Stimulated activated CD8-positive, alpha-beta memory T cell treated with anti-CD3 and anti-CD28 coated beads, Interleukin-4, amount 100 ng/mL, for 4 hours (primary cell): ENCODE measurements at places on chromosomes 3 and 15.

DNA sequence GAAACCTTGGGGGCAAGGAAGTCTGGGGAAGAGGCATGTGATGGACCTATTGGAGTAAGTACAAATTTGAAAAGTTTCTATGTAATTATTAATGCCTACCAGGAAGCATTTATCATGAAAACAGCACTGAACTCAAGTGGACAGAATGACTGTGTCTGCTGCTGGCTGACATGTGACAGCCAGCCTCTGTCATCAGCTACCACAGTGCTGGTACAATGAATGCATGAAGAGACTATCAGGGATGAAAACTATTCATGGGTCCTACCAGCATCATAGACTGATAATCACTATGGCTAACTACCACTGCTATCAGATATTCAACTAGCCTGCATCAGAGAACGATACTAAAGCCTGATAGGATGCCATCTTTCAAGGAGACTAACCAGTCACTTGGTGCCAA is 193.5 kb downstream of the RAP2B start:
- no peak for DNase-seq

GRCh38 chr3:38150780-38151528 is 12.5 kb downstream of the MYD88 start:
- no peak for DNase-seq

GRCh38 chr3:63364495-63364894 is 86.4 kb downstream of the SYNPR start:
- DNase-seq: no peak

- no peak for DNase-seq
These were observed 210.5 kb downstream of the FOXP1 start for GRCh38 chr3:71372911-71373637.

- DNase-seq: no peak
These were observed 92.3 kb upstream of the FHIT start for GRCh38 chr3:61343543-61343942.

- no peak for DNase-seq
These were observed 12.9 kb downstream of the MB21D2 start for GRCh38 chr3:192904632-192905289.

GRCh38 chr3:150911771-150912170 is 6.5 kb upstream of the MINDY4B start:
- no peak for DNase-seq

- DNase-seq: no peak
These were observed 69.1 kb downstream of the KBTBD8 start for GRCh38 chr3:67067251-67067650.

- no peak for DNase-seq
These were observed 21.7 kb downstream of the SH3BP5 start for GRCh38 chr3:15310491-15311370.

DNA sequence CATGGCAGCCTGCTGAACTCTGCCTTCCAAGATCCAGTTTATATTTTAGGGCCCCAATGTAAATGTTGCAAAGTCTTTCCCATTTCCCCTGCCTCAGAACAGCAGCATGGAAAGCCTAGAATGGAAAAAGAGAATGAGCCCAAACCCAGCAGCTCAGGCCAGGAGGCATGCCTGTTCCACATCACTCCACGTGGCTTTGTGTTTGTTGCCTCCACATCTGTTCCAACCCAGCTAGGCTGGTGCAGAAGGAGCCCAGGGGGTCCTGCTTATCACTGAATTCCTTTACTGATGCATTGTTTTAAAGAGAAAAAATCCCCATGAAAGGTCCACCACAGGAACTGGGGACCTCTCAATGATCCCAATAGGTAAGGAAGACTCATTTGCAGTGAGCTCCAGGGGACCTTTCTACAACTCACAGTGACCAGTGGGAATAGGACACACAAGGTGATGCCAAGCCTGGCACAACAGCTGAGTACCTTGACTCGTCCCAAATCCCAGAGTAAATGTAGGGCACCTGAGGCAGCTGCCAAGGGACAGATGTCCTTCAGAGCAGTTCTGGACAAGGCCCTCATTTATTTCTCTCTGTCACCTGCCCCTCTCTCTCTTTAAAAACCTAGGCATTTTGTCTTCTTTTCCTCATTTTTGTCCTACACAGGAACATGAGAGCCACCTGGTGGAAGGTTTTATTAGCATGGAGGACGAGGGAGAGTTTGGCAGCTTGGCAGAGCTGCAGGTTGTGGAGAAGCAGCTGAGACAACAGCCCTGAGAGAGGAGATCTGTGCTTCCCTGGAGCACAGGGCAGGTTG is 41.7 kb upstream of the ADAMTS17 start:
- no peak for DNase-seq

GRCh38 chr3:46979958-46980497 is 562 bp downstream of the NBEAL2 start:
- no peak for DNase-seq

DNA sequence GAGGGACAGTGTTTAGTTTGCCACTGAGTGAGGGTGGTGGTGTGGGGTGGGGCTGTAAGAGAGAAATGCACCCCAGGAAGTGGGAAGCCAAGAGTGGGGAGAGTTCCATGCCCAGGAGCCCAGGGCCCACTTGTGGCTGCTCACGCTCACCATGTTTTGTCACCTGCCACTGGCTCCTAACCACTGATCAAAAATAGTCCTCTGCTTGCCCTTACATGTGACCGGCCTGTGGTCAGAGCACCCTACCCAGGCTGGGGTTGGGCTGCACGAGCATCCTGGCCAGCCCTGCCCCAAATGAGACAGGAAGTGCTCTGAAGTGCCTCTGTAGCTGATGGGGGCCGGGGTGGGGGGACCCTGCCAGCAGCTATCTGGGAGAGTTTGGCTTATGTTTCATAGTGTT is 216.3 kb downstream of the RPLP1 start:
- DNase-seq: no peak

DNA sequence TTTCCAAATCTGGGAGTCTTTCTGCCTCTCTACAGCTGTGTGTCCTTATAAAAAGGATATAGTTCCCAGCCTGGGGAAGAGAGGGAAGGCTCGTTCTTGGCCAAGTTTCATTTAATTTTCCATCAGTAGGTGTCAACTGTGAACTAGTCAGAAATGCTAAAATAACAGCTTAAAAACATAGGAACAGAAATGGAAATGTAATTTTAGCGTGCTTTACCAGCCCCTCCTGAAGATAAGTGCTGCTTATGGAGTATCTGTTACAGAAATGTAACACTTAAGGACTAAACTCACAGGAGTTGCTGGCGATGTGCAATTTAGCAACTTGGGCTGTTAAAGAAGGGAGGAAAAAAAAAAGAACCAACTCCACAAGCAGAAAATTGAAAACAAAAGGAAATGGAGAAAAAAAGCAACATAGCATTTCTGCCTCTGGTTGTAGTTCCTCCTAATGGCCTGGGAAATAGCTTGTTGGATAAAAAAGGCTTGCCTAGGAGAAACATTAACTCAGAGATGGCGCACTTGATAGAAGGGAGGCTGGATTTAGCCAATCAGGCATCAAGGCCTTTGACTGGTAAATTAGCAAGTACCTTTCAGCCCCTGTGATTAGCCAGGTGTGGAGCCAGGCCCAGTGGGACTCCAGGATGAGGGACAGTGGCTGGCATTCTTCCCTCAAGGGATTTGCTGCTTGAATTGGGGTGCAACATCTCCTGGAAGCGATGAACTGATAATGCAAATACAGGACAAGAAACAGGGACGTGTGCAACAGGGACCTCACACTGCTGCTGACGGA is 84.3 kb downstream of the RPLP1 start:
- no peak for DNase-seq

- DNase-seq: no peak
These were observed 880 bp upstream of the ARMC8 start for GRCh38 chr3:138186221-138186620.

DNA sequence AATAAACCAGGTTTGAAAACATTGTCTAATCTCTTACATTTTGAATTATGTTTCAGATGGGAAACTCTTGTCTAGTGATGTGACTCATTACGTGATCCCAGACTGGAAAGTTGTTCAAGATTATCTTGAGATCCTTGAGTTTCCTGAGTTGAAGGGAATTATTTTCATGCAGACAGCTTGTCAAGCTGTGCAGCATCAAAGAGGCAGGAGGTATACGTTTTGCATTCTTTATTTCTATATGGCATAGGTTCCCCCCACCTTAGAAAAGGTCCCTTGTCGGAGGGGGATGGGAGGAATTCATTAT is 1.5 kb downstream of the DIS3L start:
- no peak for DNase-seq

GRCh38 chr3:120469440-120469839 is 18.6 kb upstream of the FSTL1 start:
- DNase-seq: no peak

DNA sequence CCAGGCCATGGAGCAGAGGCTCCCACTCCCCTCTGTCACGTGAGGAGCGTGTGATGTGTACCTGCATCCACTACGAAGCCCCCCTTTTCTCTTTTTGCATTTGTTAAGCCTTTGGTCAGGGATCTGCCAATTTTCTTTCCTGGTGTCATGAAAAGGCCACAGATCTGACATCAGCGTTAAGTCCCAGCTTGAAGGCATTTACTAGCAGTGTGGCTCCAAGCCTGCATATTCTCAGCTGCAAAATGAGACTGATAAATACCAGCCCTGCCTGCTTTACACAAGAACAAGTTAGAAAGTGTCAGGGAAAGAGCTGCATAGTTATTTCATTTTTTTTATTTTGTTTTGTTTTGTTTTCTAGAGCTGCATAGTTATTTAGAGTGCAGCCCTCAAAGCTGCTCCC is 2.3 kb upstream of the ANKRD63 start:
- no peak for DNase-seq

- no peak for DNase-seq
These were observed 14.8 kb downstream of the PPP2R3A start for GRCh38 chr3:135980343-135980742.

DNA sequence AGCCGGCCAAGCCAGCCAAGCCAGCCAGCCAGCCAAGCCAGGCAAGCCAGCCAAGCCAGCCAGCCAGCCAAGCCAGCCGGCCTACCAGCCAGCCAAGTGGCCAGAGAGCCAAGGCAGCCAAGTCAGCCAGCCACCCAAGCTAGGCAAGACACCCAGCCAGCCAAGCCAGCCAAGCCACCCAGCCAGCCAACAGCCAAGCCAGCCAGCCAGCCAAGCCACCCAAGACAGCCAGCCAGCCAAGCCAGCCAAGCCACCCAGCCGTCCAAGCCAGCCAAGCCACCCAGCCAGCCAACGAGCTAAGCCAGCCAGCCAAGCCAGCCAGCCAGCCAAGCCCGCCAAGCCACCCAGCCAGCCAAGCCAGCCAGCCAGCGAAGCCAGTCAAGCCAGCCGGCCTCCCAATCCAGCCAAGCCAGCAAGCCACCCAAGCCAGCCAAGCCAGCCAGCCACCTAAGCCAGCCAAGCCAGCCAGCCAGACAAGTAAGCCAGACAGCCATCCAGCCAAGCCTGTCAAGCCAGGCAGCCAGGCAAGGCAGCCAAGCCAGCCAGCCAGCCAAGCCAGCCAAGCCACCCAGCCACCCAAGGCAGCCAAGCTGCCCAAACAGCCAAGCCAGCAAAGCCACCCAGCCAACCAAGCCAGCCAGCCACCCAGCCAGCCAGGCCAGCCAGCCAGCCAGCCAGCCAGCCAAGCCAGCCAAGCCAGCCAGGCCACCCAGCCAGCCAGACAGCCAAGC is 200.5 kb downstream of the GOLGA6L6 start:
- no peak for DNase-seq

DNA sequence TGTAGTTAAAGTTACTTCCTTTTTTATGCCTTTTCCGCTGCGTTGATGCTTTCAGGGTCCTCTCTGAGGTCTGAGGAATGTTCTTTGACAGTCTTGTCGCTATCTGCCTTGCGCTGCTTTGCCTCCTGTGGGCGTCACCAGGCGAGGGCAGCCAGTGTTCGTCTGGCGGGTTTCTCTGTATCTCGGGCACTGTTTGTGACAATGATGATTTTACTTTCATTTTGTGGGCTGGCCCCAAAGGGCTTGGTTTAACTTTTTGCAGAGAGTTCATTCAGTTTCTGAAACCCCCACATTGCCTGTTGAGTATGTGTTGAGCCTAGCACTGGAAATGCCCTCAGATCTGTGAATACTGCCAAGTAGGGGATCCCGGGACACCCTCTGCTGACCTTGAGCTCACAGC is 24.6 kb upstream of the SACM1L start:
- peak; percentile 48 for DNase-seq

- no peak for DNase-seq
These were observed 284.9 kb downstream of the UACA start for GRCh38 chr15:70478251-70478990.

- no peak for DNase-seq
These were observed 51.3 kb downstream of the RBMS3 start for GRCh38 chr3:29332195-29332637.

- no peak for DNase-seq
These were observed 130.9 kb downstream of the IL1RAP start for GRCh38 chr3:190644766-190645165.

GRCh38 chr3:143192193-143192592 is 72.6 kb downstream of the CHST2 start:
- DNase-seq: no peak

GRCh38 chr3:192090586-192090985 is 629.6 kb downstream of the PYDC2 start:
- DNase-seq: no peak

DNA sequence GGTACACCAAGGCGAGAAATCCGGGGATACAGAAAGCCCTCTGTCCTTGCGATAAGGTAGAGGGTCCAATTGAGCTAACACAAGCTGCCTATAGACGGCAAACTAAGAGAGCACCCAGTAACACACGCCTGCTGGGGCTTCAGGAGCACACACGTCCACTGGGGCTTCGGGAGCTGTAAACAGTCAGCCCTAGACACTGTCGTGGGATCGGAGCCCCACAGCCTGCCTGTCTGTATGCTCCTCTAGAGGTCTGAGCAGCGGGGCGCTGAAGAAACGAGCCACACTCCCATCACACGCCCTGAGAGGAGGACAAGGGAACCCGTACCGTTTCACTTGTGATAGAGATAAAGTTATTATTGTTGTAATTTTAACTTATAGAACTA is 486 bp downstream of the SAMMSON start:
- no peak for DNase-seq

- no peak for DNase-seq
These were observed 132.7 kb upstream of the RAP2B start for GRCh38 chr3:153029350-153029749.

GRCh38 chr15:58842713-58843396 is 71.8 kb downstream of the MINDY2 start:
- no peak for DNase-seq

DNA sequence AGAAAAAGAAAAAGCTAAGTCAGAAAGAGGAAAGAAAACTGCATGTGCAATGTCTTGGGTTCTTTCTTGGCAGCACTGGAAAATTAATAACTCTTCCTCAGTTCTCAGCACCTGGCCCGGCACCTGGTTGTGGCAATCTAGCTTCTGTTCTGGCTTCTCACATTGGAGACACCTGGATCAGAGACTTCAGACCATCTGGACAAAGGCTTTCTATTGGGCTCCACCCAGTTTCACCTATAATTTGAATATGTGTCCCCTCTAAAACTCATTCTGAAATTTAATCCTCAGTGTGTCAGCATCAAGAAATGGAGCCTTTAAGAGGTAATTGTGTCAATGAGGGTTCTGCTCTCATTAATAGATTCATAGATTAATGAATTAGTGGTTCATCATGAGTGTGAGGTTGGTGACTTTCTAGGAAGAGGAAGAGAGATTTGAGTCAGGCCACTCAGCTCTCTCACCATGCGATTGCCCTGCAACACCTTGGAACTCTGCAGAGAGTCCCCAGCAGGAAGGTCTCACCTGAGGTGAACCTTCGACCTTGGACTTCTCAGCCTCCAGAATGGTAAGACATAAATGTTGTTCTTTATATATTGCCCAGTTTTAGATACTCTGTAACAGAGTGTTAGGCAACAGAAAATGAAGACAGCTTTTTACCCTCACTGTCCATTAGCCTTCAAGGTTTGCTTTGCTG is 679.9 kb downstream of the NTRK3 start:
- no peak for DNase-seq

GRCh38 chr3:139718415-139718814 is 40.6 kb upstream of the NMNAT3 start:
- no peak for DNase-seq

GRCh38 chr3:78970656-78971055 is 797.1 kb downstream of the ROBO1 start:
- no peak for DNase-seq
